H4 (cell line): ENCODE measurements at places on chromosomes 1 and 21. TPM values are rescaled to one million over a fixed set of nuclear protein-coding genes. Genes with fewer than 3 reads are reported as not detected.

- no peak for DNase-seq
These were observed 55.3 kb upstream of the KCND3 start for GRCh38 chr1:112044745-112045144.

GRCh38 chr1:91428182-91428798 is 23.7 kb upstream of the HFM1 start:
- DNase-seq: no peak

- no peak for DNase-seq
These were observed 15.6 kb upstream of the ETV3 start for GRCh38 chr1:157153746-157154145.

GRCh38 chr1:225509376-225509707 is 81.5 kb upstream of the LBR start:
- DNase-seq: no peak

GRCh38 chr1:32411261-32411660 is 17.0 kb upstream of the BSDC1 start:
- no peak for DNase-seq

- no peak for DNase-seq
These were observed 102.0 kb downstream of the TGFB2 start for GRCh38 chr1:218447010-218447689.

DNA sequence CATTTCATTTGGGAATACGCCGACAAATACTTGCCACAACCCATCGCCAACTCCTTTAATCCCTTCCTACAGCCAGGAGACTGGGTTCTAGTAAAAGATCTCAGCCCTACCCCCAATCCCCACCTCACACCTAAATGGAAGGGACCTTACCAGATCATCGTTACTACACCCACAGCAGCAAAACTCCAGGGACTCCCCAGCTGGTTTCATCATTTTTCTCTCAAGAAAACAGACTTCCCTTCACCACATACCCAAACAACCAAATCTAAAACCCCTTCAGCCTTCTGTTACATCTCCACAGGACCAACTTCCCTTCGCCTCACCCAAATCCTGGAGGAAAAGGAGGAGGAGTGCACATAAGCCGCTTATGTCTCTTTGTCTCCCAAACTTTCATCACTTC is 23.7 kb upstream of the SLC2A5 start:
- no peak for DNase-seq

DNA sequence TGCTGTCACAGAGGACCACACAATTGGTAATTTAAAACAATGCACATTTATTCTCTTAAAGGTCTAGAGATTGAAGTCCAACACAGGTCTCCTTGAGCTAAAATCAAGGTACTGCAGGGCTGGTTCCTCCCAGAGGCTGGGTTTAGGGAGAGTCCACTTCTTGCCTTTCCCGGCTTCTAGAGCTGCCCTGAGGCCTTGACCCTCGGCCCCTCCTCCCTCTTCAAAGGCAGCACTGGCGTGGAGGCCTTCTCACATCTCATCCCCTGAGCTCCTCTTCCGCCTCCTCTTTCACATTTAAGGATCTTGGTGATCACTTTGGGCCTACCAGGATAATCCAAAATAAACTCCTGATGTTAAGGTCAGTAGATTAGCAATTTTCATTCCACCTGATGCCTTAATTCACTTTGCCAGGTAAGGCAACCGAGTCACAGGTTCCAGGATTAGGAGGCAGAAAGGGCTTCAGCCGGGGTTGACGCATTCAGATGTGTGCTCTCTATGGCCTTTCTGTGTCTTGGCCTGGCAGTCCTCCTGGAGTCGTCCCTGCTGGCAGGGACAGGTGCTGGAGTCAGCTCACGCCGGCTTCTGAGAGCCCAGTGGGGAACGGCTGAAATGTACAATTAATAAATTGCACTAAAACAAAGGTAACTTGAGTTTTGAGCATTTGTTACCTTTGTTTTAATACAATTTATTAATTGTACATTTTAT is 61.2 kb upstream of the ABCG1 start:
- no peak for DNase-seq

DNA sequence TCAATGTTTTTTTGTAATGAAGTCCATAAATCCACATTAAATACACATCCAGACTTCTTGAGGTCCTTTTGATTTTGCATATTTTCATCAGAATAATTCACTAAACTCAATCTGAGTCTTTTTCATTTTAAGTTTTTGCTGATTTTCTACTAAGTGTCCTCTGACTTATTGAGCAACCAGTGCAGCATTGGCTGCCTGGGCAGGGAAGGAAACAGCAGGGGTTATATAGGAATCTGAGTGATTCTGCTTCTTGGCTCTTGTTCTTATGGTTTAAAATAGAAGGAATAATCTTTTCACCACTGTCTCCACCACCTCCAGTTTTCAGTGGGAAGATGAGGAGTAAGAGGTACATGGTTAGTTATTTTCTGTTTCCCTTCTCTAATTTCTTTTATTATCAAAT is 88.4 kb downstream of the ST6GALNAC5 start:
- DNase-seq: no peak

DNA sequence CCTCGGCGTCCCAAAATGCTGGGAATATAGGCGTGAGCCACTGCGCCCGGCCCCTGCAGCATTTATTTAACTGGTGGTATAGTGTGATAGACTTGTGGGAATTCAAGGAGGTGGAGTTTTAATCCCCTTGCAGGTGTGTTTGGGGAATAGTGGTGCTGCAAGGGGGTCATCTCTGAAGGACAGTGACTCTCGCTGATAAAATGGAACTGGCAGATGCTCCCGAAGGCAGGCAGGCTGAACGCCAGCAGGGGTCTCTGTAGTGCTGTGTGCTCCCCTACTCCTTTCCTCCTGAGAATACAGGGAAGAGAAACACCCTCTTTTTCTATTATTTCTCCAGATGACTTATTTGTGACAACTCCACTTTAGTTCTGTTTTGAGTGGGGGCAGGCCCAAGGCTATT is 4.0 kb downstream of the OSCP1 start:
- no peak for DNase-seq

GRCh38 chr1:178513278-178513983 is 522 bp downstream of the TEX35 start:
- DNase-seq: no peak

- DNase-seq: no peak
These were observed 1.8 kb downstream of the C2CD2 start for GRCh38 chr21:41951876-41952567.

The PROX1 gene
- total RNA-seq: 0.14 and 0.21 TPM in 2 replicates

The TEX38 gene
- total RNA-seq: not detected in 2 replicates

The LCE1C gene
- not detected in 2 replicates for total RNA-seq

The YY1AP1 gene
- total RNA-seq: 26.3 and 43.9 TPM in 2 replicates

The PDE4B gene
- 7.1 and 9.4 TPM in 2 replicates for total RNA-seq
